Stimulated activated CD8-positive, alpha-beta memory T cell treated with anti-CD3 and anti-CD28 coated beads, Interleukin-4, amount 100 ng/mL, for 1 hour (primary cell): ENCODE measurements at places on chromosomes 13 and 19.
A peak's percentile ranks its signal among the peaks of the same experiment; 100 is the strongest.

- no peak for DNase-seq
Observed at GRCh38 chr13:31199527-31199848, 287 bp upstream of the B3GLCT start.

GRCh38 chr19:38079926-38080380, 144.1 kb downstream of the DPF1 start:
- no peak for DNase-seq

GRCh38 chr19:41934849-41935374, 6.7 kb upstream of the ERFL start:
- DNase-seq = peak; percentile 62

DNA sequence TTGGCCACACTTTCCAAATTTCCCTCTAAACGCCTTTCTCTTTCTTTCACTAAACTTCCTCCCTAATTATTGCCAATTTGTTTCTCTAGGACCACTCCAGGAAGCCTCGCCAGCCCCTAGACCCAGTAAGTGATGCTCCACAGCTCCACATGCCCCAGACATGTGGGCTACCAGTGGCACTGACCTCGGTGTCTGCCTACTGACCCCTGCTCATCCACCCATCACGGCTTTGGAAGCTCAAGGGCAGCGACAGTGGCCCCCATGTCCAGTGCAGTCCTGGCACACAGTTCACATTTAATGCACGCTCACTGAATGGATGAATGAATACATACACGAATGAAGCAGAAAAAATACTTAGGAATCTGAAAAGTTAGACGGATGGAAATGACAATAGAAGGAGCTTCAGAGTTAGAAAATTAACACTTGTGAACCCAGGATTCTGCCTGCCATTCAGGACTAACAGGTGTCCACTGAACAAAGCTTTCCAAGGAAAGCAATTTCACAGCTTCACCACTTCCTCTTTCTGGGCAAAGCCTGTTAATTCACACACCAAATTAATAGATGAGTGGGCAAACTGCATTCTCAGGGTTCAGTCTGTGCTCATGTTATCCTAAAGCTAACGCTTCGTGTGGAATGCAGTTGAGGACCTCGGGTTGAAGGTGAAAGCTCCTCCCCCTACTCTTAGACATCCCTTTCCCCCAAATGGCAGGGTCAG, 50.9 kb downstream of the CCDC70 start:
- no peak for DNase-seq

- DNase-seq = no peak
Observed at GRCh38 chr13:90746230-90746629, 601.3 kb upstream of the MIR17HG start.

DNA sequence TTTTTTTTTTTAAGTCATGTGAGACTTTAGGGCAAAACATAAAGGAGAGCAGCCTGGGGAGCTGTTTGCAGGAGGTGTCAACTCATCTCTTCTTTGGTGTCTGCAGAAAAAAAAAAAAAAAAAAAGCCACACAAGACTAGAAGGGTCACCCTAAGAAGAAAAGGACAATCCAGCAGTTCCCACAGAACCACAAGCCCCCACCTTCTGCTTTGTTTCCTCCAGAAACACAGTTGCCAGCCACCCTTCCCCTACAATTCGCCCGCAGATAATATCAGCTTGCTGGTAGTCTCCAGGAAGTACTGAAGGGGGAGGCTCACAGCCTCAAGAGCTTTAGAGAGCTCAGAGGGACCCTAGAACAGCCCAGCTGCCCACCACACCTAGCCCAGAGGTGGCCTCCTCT, 22.3 kb upstream of the ZBTB7A start:
- DNase-seq = no peak

DNA sequence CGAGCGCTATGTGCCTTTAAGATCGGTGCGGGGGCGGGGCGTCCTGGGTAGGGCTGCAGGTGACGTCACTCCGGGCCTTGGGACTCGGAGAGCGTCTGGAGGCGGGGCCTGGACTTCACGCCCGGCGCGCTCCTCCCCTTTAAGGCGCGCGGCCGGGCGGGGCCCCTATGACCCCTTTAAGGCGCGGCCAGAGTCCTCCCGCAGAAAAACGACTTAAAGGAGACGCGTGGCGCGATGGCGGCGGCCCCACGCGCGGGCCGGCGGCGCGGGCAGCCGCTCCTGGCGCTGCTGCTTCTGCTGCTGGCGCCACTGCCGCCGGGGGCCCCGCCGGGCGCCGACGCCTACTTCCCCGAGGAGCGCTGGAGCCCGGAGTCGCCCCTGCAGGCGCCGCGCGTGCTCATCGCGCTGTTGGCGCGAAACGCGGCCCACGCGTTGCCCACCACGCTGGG, at the start of gene COLGALT1:
COLGALT1 (plus strand) TSS at position 170 of the 449 bp plus-strand sequence; CDS start at position 235, 65 bp downstream.
- DNase-seq = peak; percentile 97

GRCh38 chr19:2735374-2735773, 4.4 kb downstream of the SLC39A3 start:
- DNase-seq = no peak

DNA sequence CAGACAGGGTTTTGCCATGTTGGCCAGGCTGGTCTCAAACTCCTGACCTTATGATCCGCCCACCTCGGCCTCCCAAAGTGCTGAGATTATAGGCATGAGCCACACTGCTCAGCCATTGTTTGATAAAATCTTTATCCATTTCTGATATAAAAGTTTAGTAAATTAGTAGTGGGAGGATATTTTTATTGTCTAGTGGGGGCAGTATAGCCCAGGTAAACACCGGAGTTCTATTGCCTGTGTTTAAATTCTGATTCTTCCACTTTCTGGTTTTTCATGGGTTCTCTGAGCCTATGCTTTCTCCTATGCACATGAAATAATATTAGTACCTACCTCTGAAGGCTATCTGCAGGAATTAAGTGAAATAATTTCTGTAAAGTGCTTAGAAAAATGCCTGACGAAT, 20.1 kb upstream of the ARHGEF18 start:
- no peak for DNase-seq

DNA sequence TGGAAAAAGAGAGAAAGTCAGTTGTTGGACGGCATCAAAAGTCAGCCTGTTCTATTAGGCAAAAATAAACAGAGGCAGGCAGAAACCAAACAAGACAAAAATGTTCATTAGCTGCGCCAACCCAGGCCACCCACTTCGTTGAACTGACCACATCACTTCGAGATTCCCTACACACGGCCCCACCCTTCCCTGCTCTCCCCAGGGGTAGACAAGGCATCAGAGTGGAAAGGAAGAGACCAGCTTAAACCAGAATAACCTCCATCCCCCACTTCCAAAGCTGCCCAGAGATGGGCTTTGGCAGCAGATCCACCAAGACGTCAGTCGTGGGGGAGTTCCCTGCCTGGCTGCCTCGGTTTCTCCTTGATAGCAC, 204.6 kb upstream of the TSHZ3 start:
- DNase-seq = no peak
